Chondrocyte (in vitro differentiated cells): ENCODE measurements at places on chromosomes 12 and 14. TPM values are rescaled to one million over a fixed set of nuclear protein-coding genes. Genes with fewer than 3 reads are reported as not detected.

The CORO1C gene
- total RNA-seq: 266 to 336 TPM (median 325 TPM) in 3 replicates

DNA sequence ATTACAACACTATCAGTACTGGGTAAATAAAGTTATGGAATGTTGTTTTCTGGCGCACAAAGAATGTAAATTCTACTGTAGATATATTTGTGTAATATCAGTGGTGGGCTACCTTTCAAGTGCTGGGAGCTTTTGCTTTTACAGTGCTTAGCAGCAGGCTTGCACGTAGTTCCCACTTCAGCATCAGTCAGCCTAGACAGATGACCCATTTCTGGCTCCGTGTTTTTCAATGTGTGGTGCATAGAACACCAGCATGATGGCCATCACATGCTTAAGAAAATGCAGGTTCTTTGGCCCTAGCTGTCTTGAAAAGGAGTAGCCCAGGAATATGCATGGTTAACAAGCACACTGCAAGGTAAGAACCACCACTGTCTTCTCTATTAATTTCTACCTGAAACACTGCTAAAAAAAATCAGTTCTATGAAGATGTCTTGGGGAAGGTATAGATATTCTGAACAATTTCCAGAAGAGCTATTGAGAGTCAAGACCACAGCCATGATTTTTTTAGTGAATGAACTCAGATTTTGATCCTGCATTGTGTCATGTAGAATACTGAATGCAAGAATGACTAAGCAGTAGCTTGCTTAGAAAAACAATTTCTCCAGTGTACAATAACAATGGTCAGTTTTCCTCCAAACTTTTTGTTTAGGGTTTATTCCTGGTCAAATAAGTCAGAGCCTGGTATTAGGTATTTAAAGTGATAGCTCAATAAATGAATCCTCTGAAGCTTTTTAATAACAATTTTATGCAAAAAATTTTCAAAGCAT lies 195.7 kb downstream of the AKAP6 start:
- no peaks in the 10 kb centered on the region for H3K27me3 ChIP-seq
- H3K27ac ChIP-seq: no peak overlapping the region
- peaks cover 8% of the 10 kb centered on the region for H3K4me1 ChIP-seq

The TMEM179 gene
- 0.54 to 1.2 TPM (median 0.75 TPM) in 3 replicates for total RNA-seq

- no peak overlapping the region for H3K27ac ChIP-seq
- no peaks in the 10 kb centered on the region for H3K27me3 ChIP-seq
- H3K36me3 ChIP-seq: no peaks in the 10 kb centered on the region
- DNase-seq: no peak
- peaks cover 46% of the 10 kb centered on the region for H3K4me1 ChIP-seq
- H3K4me3 ChIP-seq: no peak overlapping the region
Observed at GRCh38 chr12:28938581-28939235, 210.4 kb upstream of the FAR2 start.

DNA sequence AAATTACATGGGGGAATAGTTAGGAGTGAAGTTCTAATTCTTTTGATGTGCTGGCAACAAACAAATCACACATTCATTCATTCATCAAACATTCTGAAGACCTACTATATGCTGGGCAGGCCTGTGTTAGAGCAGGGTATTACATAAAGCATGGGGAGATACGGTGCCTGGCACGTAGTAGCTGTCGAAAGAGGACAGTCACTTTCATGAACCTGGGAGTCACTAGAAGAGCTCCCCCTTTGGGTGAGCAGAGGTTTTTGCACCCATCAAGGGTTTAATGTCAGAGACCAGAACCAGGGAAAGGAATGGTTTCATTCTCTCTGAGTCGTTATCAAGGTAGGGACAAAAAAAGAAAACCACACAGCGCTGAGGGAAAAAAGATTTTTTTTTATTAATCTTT lies 10.0 kb downstream of the LHX5 start:
- no peak overlapping the region for H3K4me3 ChIP-seq
- peaks cover 67% of the 10 kb centered on the region for H3K27me3 ChIP-seq
- H3K36me3 ChIP-seq: no peaks in the 10 kb centered on the region
- H3K4me1 ChIP-seq: peaks cover 20% of the 10 kb centered on the region
- H3K27ac ChIP-seq: no peak overlapping the region
